Neuronal stem cell (in vitro differentiated cells): ENCODE measurements at places on chromosomes 3 and 15.

GRCh38 chr3:133821767-133822638 is 16.4 kb downstream of the SRPRB start:
- H3K4me3 ChIP-seq: no peak overlapping the region
- peaks cover 5% of the 10 kb centered on the region for H3K4me1 ChIP-seq
- DNase-seq: no peak
- H3K36me3 ChIP-seq: peaks cover 60% of the 10 kb centered on the region

GRCh38 chr3:62266668-62267283 is 106.6 kb downstream of the FEZF2 start:
- no peaks in the 10 kb centered on the region for H3K27me3 ChIP-seq
- H3K36me3 ChIP-seq: peaks cover 64% of the 10 kb centered on the region
- no peaks in the 10 kb centered on the region for H3K4me1 ChIP-seq
- H3K4me3 ChIP-seq: no peak overlapping the region
- no peak overlapping the region for H3K27ac ChIP-seq
- DNase-seq: no peak

DNA sequence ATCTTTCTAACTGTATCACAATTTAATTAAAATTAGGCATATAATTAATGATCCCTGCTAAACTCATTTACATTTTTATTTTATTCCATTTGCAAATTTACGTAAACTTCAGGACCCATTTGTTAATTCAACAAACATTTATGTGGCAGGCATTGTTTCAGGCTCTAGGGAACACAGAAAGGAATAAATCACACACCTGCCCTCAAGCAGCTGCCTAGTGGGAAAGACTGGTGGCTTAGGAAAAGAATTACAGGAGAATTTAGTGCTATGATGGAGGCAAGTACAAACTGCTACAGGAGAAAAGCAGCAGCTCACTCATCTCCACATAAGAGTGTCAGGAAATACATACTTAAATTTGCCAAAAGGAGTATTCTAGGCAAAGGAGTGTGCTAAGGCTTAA is 11.2 kb downstream of the CBLB start:
- H3K27me3 ChIP-seq: no peaks in the 10 kb centered on the region
- DNase-seq: no peak
- no peak overlapping the region for H3K27ac ChIP-seq
- H3K4me1 ChIP-seq: no peaks in the 10 kb centered on the region
- peaks cover 2% of the 10 kb centered on the region for H3K36me3 ChIP-seq
- no peak overlapping the region for H3K4me3 ChIP-seq

DNA sequence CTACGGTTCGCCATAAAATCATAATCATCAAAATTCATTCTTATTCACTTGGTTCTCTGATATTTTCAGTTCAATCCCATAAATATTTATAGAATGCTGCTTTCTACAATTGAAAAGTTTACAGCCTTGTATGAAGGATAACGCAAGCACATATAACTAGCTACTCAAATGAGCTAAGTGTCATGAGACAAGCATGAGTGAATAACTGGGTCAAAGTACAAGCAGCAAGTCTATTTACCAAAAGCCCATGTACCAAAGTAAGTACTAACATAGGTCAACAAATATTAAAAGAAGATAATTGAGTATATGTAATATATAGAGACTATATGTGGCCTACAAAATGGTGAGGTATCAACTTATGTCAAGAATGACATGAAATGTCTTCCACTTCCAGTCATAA is 596.6 kb downstream of the GBE1 start:
- no peak overlapping the region for H3K4me3 ChIP-seq
- H3K4me1 ChIP-seq: no peaks in the 10 kb centered on the region
- DNase-seq: no peak
- no peak overlapping the region for H3K27ac ChIP-seq
- no peaks in the 10 kb centered on the region for H3K36me3 ChIP-seq
